NCI-H748 treated with DMSO at 0.1 percent for 48 hours (cell line): ENCODE measurements at places on chromosomes 2 and 18.

- no peak for DNase-seq
These were observed 131.5 kb upstream of the DLX2 start for GRCh38 chr2:172233987-172234715.

GRCh38 chr2:42770288-42771131 lies 6.6 kb upstream of the OXER1 start:
- peak; percentile 1 for DNase-seq

- no peak for DNase-seq
These were observed 92.8 kb upstream of the TTC39C start for GRCh38 chr18:23921716-23922285.

DNA sequence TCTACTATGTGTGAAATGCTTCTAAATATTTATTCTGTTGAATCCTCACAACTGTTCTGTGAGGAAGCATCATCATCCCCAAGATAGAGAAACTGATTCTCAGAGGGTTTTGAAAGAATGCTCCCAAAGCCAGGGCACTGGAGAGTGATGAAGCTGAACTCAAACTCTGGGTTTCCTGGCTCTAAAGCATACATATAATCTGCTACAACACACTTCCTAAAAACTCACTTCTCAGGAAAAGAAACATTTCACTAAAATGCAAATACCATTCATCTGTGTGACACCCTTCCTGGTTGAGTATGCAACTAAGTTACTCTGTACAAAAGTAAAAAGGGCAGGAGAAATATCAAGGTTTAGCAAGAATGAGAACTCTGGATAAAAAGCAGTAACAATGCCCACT lies 58.6 kb downstream of the GRB14 start:
- DNase-seq = no peak

DNA sequence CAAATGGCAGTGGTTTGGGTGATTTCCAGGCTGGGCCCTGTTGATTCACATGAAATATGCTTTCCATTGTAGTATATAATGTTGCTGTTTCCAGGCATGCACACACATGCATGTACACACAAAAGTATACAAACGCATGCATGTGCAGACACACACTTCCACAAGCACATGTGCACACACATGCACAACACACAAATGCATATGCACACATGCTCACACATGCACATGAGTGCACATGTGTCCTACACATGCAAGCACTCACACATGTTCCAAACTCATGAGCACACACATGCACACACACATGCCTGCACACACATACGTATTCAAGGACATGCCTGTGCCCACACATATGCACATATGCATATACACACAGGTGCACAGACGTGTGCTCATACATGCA lies 30.6 kb downstream of the SNTG2 start:
- DNase-seq = no peak

- DNase-seq = no peak
These were observed 62.1 kb downstream of the NUP35 start for GRCh38 chr2:183186296-183186695.

DNA sequence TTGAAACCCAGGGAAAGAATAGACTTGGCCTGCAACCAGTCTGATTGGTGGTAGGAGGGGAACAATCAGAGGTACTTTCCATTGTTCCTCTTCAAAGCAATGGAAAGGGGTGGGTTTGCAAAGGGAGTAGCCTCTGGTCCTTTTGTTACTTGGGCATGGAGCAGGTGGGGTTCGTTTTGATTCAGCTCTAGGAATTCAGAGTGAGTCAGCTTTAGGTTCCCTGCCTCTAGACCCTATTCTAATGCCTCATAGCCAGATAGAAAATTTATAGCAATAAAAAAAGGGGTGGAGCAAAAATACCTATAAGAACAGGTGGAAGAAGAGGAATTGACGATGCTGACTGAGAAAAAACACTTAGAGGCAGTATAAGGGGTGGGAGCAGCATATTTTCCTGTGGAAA lies 636.4 kb downstream of the PLCL1 start:
- no peak for DNase-seq

GRCh38 chr2:161233858-161234431 lies 73.7 kb downstream of the TANK start:
- no peak for DNase-seq

- DNase-seq = no peak
These were observed 479.5 kb downstream of the TNS1 start for GRCh38 chr2:217523286-217523685.

DNA sequence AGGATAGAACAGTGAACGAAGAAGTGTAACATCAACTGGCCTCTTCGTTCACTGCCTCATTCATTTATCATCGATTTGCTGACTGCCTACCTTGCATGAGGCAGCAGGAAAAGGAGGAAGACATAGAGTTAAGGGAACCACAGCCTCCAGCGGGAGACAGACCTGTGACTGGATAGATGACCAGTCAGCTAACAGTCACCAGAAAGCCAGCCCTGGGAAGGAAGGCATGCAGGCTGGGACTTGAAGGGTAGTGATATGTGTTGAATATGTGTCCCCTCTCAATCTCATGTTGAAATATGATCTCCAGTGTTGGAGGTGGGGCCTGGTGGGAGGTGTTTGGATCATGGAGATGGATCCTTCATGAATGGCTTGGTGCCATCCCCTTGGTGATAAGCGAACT lies 58.3 kb downstream of the CTIF start:
- DNase-seq = no peak
